Gastroesophageal sphincter (tissue), 4 donors: ENCODE measurements at places on chromosomes 16 and 17.
A peak's percentile ranks its signal among the peaks of the same experiment; 100 is the strongest.

DNA sequence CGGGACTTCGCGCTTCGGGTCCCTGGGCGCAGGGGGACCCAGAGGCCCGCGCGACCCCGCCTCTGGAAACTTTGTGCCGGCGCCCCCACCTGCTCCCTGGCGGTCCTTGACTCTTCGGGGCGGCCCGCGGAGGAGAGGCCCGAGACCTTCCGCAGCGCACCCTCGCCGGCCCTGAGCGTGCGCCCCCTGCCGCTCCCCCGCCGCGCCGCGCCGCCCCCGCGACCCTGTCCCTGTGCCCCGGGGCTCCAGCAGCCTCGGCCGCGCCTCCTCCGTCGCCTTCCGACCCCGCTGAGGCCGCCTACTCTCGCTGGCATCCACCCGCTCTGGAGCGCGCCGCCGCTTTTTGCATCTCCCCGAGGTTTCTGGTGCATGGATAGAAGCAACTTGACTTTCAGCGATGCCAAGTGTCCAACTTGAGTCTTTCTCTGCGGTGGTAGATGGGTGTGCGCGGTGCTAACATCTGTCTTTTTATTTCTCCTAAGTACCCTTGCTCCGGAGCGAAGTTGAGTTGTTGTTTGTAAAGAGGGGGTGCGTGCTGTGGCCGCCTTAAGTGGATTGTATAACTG, 414 bp downstream of the DUSP14 start:
- ATAC-seq = peak; percentile 40

- peak; percentile 19 for ATAC-seq
Measured at GRCh38 chr16:48156790-48157209, 1.0 kb upstream of the ABCC12 start.

- no peak for ATAC-seq
Measured at GRCh38 chr17:4605826-4606225, 21.5 kb downstream of the SMTNL2 start.

DNA sequence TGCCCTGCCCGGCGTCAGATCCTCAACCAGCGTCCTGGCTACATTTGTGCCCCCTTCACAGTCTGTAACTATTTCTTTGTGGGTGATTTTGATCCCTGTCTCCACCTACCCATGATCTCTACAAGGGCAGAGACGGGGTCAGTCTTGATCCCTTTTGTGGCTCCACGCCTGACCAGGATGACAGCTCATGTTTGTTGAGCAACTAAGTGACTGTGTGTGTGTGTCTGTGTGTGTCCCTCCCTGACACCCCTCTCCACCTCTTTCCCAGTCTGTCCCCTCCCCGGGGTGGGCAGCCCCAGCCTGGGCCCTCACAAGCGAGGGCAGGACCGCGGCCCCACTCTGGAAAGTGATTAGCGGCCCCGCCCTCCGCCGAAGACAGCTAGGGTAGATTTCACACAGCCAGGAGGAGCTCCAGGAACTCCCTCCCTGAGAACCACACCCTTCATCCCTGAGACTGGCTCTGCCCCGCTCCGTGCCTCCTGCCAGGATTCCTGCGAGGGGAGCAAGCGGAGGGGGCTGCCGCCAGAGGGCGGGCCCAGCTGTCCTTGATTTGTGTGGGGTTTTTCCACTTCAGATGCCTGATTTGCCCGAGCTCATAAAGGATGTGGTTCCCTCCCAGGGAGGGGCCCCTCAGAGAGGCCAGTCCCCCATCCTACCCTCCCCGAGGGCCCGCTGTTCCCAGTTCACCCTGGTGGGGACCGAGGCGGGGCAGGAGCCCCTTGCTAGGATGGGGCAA, 5.3 kb upstream of the HS3ST6 start:
- ATAC-seq = peak; percentile 57

DNA sequence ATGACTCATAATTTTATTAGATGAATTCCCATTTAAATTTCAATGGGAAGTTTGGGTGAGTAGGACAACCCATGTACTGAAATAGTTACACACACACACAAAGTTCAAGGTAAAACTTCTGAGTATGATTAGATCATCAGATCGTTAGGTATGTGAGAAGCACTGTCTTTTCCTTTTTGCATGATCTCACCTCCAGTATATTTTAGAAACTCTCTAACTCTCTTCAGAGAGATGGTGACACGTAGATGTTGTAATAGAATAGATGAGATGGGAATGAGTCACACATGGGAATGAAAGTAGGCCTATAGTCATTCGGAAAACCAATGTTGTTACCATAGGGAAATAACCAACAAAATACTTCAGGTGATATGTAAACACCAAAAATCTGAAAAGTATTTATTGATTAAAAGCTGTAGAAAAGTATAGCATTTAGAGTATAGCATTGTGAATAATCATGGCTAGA, 22.2 kb downstream of the KRT23 start:
- ATAC-seq = no peak
